ENCODE measurements at places on chromosomes 2 and 18. TPM values are rescaled to one million over a fixed set of nuclear protein-coding genes. Genes with fewer than 3 reads are reported as not detected.

GRCh38 chr2:205175831-205176230, 506.5 kb upstream of the NRP2 start:
- no peaks in the 10 kb centered on the region for H3K36me3 ChIP-seq
- H3K4me3 ChIP-seq: no peak overlapping the region
- H3K27me3 ChIP-seq: no peaks in the 10 kb centered on the region
- no peaks in the 10 kb centered on the region for H3K4me1 ChIP-seq

DNA sequence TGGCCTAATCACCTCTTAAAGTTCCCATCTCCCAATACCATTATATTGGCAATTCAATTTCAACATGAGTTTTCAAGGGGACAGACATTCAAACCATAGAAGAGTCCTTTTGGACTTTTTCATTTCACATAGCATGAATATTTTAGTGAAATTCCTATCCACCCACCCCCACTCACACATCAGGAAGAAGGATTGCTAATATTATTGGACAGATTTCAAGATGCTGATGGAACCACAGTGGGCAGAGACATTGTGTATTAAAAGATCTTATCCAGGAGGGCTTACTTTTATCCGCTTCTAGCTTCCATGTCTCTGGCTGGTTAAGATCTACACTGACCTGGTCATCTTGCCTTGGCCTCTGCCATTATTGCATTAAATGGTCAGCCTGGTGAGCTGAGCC, 297.4 kb upstream of the ACVR2A start:
- H3K27me3 ChIP-seq: no peaks in the 10 kb centered on the region
- no peak overlapping the region for H3K4me3 ChIP-seq
- H3K4me1 ChIP-seq: no peaks in the 10 kb centered on the region

GRCh38 chr2:232761301-232761907, 15.0 kb downstream of the KCNJ13 start:
- peak; percentile 71 for DNase-seq
- no peaks in the 10 kb centered on the region for H3K27me3 ChIP-seq
- peaks cover 47% of the 10 kb centered on the region for H3K36me3 ChIP-seq
- no peaks in the 10 kb centered on the region for H3K4me1 ChIP-seq

DNA sequence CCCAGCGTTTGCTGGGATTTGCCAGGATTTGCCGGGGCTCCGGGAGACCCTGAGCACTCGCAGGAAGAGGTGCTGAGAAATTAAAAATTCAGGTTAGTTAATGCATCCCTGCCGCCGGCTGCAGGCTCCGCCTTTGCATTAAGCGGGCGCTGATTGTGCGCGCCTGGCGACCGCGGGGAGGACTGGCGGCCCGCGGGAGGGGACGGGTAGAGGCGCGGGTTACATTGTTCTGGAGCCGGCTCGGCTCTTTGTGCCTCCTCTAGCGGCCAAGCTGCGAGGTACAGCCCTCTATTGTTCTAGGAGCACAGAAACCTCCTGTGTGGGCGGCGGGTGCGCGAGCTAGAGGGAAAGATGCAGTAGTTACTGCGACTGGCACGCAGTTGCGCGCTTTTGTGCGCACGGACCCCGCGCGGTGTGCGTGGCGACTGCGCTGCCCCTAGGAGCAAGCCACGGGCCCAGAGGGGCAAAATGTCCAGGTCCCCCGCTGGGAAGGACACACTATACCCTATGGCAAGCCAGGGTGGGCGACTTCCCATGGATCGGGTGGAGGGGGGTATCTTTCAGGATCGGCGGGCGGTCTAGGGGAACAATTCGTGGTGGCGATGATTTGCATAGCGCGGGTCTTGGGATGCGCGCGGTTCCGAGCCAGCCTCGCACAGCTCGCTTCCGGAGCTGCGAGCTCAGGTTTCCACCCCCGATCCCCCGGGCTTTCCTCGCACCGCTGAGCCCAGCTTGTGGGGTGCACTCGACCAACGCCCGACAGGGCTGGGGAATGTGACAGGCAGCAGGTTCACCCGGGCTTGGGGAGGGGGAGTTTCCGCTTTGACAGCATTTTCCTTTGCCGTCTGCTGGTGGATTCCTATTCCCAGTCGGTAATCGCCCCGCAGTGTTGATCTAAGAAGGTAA, 2.8 kb downstream of the ONECUT2 start:
- H3K27me3 ChIP-seq: no peaks in the 10 kb centered on the region
- peak; percentile 72 for DNase-seq
- H3K27ac ChIP-seq: no peak overlapping the region
- peak overlapping the region; percentile 69 for H3K4me3 ChIP-seq
- no peaks in the 10 kb centered on the region for H3K36me3 ChIP-seq
- H3K4me1 ChIP-seq: peaks cover 20% of the 10 kb centered on the region

DNA sequence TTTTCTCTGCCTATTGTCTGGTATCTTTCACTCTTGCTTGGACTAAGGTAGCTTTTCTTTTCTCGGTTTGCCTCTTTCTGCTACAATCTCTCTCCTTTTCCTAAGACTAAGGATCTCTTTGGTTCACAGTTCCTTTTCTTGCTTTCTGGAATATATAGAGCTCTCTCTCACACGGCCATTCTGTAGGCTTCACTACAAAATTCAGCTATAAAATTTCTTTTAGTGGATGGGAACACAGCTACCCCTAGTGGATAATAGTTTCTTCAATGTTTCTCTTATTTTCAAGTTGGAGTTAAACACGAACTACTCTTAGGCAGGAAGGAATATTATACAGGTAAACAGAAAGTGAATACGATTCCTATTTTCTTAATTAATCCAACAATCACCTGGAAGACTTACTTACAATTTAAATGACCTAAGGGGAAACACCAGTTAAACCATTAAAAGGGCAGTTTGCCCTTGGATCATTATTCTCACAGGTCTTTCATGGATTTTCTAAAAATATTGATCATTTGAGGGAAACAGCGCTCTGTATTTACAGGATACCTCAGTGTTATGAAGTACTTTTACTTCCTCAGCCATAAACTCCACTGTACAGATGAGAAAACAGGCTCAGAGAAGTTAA, 140.5 kb downstream of the LRP2 start:
- no peaks in the 10 kb centered on the region for H3K27me3 ChIP-seq
- no peak for DNase-seq
- H3K4me1 ChIP-seq: no peaks in the 10 kb centered on the region
- no peaks in the 10 kb centered on the region for H3K36me3 ChIP-seq

Gene SERPINB12
- total RNA-seq: not detected

Gene C2orf66
- total RNA-seq: not detected
